ENCODE measurements at places on chromosomes 16 and 17.

GRCh38 chr17:34757106-34757505 lies 177.7 kb downstream of the TMEM132E start:
- no peak for DNase-seq

- DNase-seq = no peak
These were observed 172.5 kb downstream of the GRIN2A start for GRCh38 chr16:10009684-10010083.

GRCh38 chr17:55776271-55776670 lies 25.4 kb downstream of the PCTP start:
- DNase-seq = no peak

- no peak for DNase-seq
These were observed 16.6 kb upstream of the DBNDD1 start for GRCh38 chr16:90035902-90036301.

DNA sequence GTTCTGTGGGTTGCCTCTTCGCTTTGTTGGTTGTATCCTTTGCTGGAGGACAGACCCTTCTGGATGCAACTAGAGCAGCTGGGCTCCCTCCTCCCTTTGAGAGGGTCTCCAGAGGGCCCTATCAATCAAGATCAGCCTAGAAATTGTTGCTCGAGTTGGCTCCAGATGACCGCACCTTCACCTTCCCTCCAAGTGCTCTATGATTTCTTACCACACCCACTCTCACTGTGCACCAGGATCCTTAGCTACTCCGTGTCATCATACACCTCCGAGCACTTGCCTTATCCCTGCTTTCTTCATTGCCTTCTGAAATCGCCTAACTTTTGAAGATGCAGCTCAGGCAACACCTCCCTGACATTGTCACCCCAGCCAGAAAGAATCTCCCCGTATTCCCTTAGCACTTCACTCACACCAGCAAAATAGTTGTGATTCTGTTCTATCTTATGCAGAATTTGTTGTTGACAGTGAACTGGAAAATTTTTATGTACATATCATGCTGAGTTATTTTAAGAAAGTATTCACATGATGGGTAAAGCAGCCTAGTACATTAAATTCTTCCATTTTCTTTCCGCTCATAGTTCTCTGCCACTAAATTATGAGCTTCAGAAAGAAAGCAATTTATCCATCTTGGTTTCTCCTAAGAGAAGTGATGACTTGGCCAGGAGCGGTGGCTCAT lies 52.9 kb downstream of the ABAT start:
- no peak for DNase-seq

DNA sequence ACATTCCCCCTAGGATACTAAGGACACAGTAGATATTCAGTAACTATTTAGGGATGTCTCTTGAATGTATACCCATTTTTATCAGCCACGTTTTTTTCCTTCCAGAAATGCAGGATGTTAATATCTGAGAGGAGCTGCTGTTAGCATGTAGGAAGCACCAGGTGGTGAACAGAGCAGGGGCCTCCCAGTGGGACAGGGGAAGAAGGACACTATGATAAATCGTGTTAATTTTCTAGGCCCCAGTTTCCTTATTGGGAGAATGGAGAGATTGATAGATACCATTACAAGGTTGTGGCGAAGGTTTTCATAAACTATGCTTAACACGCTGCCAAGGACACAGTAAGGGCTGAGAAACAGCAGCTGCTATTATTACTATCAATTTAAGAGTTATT lies 45.4 kb downstream of the PRSS54 start:
- DNase-seq = no peak

DNA sequence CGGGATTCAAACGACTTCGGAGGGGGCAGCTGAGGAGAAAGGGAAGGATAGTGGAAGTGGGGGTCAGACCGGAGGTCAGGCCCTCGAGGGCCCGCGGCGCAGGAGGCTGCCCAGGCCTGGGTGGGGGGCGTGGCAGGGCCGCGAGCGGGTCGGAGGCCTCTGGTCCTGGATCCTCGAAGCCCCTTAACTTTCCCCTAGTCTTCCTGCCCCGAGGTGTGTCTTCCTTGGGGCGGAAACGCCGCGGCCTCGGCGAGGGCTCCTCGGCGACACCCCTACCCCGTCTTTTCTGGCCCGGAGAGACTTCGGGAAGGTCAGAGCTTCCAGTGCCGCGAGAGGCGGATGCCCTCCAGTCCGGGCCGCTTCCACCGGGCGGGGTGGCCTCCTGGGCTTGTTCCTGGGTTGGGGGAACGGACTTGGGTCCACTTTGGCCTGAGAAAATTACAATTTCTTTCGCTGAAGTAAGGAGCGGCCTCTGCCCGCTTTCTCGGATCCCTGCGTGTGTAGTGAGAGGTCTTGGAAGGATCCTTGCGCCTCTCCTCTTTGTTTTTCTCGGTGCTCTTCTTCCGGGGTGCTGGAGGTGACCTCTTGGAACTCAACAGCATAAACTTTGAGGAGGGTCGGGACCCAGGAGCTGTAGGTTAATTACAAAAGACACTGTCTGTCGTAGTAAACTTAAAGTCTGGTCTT lies 491 bp downstream of the IST1 start:
- peak; percentile 72 for DNase-seq

DNA sequence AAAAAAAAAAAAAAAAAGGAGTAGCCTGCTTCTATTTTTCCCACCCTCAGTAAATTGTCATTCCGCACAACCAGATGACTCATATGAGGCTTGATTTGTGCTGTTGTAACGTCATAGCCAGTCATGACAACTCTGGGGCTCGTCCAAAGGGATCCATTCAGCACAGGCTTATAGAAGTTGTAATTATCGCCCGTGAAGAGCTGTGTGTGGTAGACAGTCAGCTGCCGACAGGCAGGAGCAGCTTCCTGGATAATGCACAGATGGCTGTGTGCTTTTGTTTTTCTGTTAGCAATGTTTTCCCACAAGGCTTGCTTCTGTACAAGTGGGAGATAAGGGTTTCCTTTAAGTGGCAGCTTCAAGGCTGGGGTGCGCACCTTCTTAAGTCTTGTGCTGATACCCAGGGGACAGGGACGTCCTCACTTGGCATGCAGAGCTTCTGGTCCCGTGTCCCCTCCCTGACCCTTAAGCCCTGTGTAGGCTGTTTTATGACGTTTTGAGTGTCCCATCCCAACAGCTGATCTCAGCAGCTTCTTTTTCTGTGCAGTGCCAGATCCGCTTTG lies 26.0 kb downstream of the SNX29 start:
- peak; percentile 31 for DNase-seq

DNA sequence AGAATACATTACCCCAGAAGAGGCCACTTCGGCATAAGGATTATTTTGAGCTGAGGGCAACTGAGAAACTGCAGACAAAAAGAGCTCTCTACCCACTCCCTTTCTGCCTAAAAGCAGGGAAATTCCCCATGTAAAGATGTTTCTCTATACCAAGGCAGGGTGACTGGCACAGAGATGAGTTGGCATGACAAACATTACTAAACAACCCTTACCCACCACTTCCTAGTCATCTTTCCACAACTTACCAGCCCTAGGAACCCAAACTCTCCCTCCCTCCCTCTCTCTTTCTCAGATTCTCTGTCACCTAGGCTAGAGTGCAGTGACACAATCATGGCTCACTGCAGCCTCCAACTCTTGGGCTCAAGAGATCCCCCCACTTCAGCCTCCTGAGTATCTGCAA lies 68.6 kb downstream of the EMP2 start:
- no peak for DNase-seq
